Epithelial cell of esophagus (primary cell): ENCODE measurements at places on chromosomes 12 and 14.

- DNase-seq = peak; percentile 36
Measured at GRCh38 chr12:89439941-89440340, 84.7 kb downstream of the GALNT4 start.

GRCh38 chr12:19783547-19784444 lies 344.5 kb downstream of the AEBP2 start:
- DNase-seq = no peak

DNA sequence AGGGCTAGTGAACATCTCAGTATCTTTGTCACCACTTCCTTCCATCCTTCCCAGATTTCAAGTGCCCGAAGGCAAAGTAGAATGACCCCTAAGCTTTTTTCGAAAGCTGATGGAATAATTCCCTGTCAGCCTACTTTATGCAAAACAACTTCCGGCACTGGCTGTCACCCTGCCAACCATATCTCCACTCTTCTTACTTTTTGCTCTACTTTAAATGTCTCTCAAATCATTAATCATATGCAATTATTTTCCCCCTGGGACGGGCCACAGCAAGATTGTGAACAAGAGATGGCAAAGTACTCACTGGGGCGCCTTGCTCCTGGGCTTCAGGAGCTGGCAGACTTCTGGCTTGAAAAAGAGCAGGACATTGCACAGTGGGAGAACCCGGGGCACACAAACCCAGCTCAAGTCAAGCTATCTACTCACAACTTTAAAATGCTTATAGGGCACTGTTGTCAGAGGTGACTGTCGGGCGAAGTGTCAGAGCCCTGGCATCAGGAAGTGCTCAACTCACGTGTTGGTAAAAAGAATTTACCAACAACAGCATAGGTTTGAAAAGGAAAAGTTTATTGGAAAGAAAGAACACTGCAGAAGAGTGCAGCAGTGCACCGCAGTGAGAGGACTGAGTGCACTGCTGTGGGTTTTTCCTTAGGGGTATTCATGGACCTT lies 373.5 kb downstream of the PAWR start:
- DNase-seq = peak; percentile 15

DNA sequence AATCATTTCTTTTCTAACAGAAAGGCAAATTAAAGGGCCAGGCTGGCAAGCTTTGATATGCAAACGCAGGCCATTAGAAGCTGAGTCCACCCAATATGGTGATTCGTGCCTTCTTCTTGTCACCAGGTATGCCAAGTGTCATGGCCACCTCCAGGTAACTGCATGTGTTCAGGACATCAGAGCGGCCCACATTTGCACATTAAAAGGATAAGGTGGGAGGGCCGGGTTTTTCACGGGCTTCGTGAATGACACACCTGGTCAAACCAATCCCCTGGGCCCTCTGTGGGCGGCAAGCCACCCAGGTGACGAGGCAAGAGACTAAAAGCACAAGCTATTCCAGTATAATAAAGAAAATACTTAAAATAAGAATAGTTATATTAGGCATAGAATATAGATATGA lies 75.9 kb upstream of the TSPAN11 start:
- DNase-seq = no peak

GRCh38 chr12:53274445-53274844 lies 6.3 kb downstream of the ESPL1 start:
- DNase-seq = peak; percentile 64

GRCh38 chr14:42872786-42873185 lies 1266.1 kb downstream of the LRFN5 start:
- DNase-seq = no peak

GRCh38 chr12:67517181-67517887 lies 131.2 kb upstream of the DYRK2 start:
- DNase-seq = peak; percentile 98

DNA sequence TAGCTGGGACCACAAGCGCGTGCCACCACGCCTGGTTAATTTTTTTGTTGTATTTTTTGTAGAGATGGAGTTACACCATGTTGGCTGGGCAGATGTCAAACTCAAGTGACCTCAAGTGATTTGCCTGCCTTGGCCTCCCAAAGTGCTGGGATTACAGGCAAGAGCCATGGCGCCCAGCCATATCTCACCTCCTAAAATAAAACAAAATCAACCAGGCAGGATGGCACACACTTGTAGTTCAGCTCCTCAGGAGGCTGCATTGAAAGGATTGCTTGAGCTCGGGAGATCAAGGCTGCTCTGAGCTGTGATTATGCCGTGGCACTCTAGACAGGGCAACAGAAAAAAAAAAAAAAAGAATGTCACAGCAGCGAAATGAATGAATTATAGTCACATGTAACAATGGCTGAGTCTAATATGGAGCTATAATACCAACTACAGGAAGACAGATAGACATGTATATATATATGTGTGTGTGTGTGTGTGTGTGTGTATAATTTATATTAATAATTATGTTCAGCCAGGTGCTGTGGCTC lies 19.3 kb upstream of the TMEM120B start:
- no peak for DNase-seq

- no peak for DNase-seq
Measured at GRCh38 chr12:49987625-49988303, 15.0 kb downstream of the AQP6 start.

DNA sequence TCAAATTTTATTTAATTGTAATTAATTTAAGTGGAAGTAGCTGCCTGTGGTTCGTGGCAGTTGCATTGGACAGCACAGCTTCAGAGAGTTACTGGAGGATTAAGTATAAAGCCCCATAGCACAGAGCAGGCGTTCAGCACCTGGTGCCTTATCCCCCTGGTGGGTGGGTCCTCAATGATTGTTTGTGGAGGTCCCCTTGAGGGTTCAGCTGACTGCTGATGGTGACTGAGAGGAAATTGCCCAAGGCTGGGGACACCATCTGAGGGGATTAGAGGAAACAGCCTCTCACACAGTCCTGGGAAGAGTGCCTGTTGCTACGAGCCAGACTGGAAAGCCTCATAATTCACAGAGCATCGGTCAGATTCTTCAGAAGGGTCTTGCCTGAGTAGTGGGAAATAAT lies 83.4 kb upstream of the NOS1 start:
- no peak for DNase-seq

- DNase-seq = no peak
Measured at GRCh38 chr12:28457785-28458184, 267.5 kb downstream of the CCDC91 start.

GRCh38 chr12:20274008-20274407 lies 94.3 kb upstream of the PDE3A start:
- DNase-seq = no peak

DNA sequence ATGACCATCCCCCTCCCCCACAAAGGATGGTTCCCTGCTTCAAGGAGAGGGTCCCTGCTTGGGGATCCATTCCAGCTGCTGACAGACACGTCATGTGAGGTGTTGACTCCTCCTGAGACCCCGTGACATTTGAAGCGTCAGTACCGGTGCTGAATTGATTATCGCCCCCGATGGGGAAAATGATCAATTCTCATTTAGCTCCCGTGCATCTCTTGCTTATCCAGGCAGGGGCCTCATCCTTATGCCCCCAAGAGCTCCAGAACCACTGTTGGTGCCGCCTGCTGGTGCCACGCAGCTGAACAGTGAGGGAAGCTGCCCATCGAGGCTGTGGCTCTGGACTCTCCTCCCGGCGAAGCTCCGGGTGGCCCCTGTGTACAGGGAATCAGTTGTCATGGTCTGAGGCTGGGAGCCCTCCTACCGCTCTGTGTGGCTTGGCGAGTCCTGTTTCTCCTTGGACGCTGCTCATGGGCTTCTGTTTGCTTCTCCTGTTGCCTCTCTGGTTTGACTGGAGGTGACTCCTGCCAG lies 4.6 kb downstream of the KIF26A start:
- no peak for DNase-seq

- no peak for DNase-seq
Measured at GRCh38 chr14:44154874-44155273, 352.2 kb downstream of the FSCB start.
